ENCODE measurements at places on chromosomes 7 and 10.
A peak's percentile ranks its signal among the peaks of the same experiment; 100 is the strongest.

DNA sequence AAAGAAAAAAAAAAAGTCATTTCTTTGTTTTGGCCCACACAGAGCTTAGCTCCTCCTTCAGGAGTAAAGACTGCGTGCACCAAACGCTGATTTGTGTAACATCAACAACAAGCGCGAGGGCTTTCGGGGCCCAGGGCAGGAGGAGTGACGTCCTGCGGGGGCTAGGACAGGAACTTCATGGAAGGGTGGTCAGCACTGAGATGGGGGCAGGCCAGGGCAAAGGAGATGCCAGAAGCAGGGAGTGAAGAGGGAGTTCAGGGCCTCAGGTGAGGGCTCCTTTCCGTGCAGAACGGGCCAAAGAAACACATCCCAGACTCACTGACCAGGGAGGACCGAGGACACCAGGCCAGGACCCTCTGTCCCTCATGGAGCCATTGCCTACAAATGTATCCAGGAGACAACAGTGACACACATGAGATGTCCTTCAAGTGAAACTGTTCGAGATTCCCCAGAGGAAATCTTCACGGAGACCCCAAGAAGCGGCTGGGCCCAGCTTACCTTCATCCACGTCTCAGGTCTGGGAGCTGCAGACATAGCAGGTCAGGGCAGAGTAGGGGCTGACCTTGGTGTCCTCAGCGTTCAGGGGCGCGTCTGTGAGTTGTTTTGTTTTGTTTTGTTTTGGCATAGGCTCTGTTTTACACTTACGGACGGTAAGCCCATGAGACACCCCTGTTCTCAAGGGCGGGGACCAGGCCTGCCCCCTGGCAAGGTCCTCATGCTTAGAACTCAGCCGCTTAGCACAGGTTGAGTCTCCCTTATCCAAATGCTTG lies 30.4 kb upstream of the SHH start:
- DNase-seq, result no peak

DNA sequence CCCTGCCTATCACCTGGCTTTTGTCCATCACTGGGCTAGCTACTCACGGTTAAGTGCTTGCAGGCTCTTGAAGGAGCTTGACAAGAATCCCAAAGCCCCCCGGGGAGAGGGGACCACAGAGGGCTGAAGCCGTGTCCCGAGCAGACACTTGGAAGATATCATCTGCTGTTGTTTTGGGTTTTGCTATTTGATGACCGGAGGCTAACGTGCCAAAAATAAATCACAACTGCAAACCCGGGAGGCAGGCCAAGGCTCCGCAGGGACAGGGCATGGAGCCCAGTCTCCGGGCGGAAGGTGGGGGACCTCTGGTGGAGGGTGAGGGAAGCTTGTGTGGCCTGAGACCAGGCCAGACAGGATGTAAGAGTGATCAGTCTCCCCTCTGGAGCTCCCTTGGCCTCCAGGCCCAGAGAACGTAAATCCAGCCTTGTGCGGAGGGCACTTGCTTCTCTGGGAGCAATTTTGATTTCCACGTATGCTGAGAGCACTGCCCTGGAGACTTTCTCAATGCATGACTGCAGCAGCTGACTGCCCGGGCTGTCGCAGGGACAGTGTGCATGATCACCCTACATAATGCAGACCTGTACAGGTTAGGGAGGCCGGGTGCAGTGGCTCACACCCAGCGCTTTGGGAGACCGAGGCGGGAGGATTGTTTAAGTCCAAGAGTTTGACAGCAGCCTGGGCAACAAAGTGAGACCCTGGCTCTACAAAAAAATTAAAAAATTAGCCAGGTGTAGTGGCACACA lies at the start of gene PHKG1:
Gene PHKG1 (minus strand): TSS at position 164 of the 743 bp plus-strand sequence. CDS start 4,011 bp downstream, outside the sequence.
- DNase-seq, result no peak

DNA sequence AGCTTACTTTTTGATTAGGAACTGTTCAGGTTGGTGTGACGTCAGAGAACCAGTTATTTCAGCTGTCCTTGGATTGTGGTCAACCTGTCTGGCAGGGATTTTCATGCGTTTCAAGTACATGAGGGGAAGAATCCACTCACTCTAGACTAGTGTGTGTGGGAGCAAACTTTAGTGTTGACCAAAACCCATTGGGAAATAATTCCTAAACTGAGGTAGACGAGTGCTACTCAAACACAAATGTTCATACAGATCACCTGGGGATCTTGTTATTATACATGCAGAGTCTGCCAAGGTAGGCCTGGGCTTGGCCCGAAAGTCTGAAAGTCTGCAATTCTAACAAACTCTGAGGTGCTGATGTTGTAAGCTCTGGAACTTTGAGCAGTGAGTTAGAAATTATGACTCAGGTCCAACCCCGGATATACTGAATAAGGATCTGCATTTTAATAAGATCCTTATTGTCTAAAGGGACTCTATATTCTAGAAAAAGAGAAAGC lies 111.1 kb upstream of the CREB5 start:
- no peak for DNase-seq

DNA sequence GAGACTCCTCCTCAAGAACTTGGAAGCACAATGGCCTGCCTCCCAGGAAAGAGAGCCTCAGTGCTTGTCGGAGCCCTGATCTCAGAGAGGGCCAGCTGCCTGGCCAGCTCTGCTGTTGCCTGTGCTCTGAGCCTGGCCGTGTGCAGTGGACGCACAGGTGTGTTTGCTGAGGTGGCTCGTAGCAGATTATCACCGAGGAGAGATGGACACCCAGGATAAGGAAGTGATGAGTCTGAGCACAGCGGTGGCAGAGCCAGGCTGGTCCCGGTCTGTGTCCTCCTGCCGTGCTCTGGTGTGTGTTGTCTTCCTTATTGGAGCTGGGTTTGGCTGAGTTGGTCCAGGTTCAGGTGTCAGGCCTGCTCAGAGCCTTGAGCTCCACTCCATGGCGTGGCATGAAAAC lies 208.5 kb downstream of the EBF3 start:
- no peak for DNase-seq

GRCh38 chr7:130943981-130944380 lies 210.0 kb upstream of the KLF14 start:
- DNase-seq, result no peak

DNA sequence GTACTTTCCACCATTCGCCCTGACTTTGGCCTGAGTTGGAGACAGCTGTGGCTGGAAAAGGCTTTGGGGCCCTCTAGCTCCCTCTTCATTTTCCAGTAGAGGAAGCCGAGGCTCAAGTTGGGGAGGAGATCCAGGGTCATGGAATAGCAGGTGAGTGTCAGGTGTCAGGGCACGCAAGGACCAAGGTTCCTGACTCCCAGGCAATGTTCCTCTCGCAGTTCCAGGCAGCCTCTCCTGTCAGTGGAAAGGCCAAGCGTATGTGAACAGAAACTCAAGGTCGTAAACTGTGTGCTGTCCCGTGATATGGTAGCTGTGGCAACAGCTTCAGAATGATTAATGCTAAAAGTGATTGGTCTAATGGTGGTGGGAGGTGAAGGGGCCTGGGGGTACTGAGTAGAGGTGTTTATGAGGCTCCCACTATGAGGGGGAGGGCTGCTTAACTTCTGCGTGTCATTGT lies 13.2 kb downstream of the ADAMTS14 start:
- no peak for DNase-seq

DNA sequence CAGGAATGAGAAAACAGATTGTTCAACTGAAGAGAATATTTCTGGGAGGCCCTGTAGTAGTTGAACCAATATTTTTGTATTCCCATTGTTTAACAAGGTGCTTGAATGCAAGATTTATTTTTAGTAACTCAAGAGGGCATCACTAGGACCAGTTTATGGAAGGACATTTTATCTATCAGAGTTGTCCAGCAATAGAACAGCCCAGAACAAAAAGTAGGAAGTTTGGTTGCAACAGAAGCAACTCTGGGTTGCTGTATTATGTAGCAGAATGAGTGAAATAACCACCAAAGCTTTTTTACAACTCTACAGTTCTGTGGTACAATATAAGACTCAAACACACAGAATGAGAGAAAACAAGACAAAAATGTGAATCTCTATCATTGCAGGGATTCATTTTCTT lies 34.7 kb downstream of the CPED1 start:
- DNase-seq, result no peak

DNA sequence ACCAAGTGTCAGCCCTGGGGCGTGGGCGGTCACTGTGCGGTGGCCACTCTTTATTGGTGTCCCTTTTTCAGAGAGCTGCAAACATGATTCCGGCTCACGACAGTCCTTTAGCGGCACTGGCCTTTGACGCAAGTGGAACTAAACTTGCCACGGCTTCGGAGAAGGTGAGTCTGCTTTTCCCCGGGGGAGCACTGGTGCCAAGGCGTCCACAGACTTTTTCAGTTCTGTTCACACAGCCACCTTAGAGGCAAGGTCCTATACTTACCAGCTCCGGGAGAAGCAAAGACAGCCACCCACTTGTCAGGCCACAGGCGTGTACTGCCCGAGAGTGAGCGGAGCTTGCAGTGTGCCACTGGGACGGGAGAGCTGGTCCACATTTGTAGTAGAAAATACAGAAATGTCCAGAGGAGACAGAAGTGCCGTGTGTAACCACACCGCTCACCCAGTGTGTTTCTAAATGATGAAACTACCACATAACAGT lies 27.9 kb downstream of the WIPI2 start:
- no peak for DNase-seq

GRCh38 chr7:22627136-22627535 lies 99.9 kb upstream of the IL6 start:
- no peak for DNase-seq

DNA sequence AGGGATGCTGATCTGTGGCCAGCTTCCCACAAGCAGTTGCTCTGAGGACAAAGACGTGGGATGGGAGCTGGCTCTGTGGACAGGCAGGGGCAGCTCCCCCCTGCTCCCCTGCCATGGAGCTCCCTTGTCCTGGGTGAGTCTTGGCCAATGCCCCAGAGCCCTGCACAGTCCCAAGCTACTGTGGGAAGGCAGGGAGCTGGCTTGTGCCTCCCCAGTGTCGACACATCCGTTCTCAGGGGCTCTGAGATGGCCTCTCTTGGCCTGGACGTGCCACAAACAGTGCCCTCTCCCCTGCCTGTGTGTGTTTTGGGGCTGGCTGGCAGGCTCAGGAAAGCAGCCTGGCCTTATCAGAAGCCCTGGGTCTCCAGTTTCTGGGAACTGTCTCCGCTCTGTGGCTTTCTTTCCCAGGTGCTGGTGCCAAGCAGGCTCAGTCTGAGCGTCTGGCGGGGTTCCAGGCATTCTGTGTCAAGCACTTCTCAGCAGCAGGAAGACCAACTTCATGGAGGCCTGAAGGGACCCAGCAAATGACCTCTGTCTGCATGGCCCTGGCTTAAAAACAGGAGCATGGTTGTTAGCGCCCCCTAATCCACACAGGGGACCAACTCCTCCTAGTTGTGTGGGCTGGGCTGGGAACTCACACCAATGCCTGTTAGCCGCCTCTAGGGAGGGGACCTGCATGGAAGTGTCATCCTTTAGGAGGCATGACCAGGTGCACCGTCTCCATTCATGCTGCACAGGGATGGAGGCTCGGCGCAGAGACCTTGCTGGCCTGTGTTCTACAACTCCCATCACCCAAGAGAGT lies 375.2 kb downstream of the RPS24 start:
- DNase-seq, result peak; percentile 20

DNA sequence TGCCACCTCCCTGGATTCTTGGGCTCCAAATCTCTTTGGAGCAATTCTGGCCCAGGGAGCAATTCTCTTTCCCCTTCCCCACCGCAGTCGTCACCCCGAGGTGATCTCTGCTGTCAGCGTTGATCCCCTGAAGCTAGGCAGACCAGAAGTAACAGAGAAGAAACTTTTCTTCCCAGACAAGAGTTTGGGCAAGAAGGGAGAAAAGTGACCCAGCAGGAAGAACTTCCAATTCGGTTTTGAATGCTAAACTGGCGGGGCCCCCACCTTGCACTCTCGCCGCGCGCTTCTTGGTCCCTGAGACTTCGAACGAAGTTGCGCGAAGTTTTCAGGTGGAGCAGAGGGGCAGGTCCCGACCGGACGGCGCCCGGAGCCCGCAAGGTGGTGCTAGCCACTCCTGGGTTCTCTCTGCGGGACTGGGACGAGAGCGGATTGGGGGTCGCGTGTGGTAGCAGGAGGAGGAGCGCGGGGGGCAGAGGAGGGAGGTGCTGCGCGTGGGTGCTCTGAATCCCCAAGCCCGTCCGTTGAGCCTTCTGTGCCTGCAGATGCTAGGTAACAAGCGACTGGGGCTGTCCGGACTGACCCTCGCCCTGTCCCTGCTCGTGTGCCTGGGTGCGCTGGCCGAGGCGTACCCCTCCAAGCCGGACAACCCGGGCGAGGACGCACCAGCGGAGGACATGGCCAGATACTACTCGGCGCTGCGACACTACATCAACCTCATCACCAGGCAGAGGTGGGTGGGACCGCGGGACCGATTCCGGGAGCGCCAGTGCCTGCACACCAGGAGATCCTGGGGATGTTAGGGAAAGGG lies 913 bp downstream of the NPY start:
- DNase-seq, result no peak

GRCh38 chr10:97585439-97585811 lies 1.2 kb downstream of the HOGA1 start:
- DNase-seq, result no peak

DNA sequence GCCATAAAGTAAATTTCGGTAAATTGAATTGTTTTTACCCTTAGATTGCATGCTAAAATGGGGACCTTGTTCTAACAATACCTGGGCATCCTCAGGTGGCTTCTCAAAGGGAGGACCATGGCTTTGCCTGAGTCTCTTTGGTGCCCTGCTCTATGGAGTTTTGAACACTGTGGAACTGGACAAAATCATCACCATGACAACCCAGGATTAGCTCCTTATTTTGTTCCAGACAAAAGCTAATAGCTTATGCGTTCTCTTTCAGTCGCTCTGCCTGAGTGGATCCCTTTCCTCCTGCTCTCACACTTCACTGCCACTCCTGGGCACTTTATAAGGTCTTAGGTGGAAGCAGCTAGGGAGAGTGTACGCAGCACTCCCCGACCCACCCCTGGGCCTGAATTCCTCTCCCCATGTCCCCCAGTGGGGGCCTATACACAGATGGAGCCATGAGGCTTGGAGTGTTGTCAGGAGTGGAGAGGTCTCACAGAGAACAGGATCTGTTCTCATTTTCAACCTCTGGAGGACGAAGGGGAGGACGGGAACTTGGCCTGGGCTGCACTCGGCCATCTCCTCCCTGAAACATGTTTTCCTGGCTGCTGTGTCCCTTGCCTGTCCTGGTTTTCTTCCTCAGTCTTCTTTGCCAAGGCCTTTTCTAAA lies 19.0 kb downstream of the ADCYAP1R1 start:
- DNase-seq, result peak; percentile 71

DNA sequence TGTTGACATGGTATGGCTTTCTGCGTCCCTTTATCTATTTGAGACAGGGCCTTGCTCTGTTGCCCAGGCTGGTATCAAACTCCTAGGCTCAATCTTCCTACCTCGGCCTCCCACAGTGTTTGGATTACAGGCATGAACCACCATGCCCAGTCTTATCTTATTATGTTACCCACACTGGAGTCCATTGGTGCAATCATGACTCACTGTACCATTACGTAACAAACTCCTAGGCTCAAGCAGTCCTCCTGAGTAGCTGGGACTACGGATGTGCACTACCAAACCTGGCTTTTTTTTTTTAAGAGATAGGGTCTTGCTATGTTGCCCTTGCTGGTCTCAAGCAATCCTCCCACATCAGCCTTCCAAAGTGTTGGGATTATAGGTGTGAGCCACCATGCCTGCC lies 66.7 kb downstream of the CCDC3 start:
- no peak for DNase-seq

GRCh38 chr10:122657729-122658128 lies 41.9 kb downstream of the C10orf120 start:
- DNase-seq, result no peak

GRCh38 chr10:30629653-30630052 lies at the start of gene LYZL2:
LYZL2 (minus strand) TSS chr10:30629753; CDS start chr10:30626915, 2,838 bp downstream.
- DNase-seq, result no peak

GRCh38 chr10:73060173-73060572 lies 36.5 kb downstream of the P4HA1 start:
- no peak for DNase-seq

- no peak for DNase-seq
Observed at GRCh38 chr10:42877496-42878030, 95.0 kb downstream of the BMS1 start.

- no peak for DNase-seq
Observed at GRCh38 chr7:131346885-131347592, 19.4 kb downstream of the MKLN1 start.
